Activated T-helper 1 cell treated with Interleukin-2 at 50 U/mL for 16 hours (primary cell): ENCODE measurements at places on chromosomes 16 and 17.

- DNase-seq: no peak
Measured at GRCh38 chr16:84302111-84302954, 7.7 kb downstream of the WFDC1 start.

GRCh38 chr17:49908782-49909714 lies 59.9 kb upstream of the DLX4 start:
- DNase-seq: no peak

DNA sequence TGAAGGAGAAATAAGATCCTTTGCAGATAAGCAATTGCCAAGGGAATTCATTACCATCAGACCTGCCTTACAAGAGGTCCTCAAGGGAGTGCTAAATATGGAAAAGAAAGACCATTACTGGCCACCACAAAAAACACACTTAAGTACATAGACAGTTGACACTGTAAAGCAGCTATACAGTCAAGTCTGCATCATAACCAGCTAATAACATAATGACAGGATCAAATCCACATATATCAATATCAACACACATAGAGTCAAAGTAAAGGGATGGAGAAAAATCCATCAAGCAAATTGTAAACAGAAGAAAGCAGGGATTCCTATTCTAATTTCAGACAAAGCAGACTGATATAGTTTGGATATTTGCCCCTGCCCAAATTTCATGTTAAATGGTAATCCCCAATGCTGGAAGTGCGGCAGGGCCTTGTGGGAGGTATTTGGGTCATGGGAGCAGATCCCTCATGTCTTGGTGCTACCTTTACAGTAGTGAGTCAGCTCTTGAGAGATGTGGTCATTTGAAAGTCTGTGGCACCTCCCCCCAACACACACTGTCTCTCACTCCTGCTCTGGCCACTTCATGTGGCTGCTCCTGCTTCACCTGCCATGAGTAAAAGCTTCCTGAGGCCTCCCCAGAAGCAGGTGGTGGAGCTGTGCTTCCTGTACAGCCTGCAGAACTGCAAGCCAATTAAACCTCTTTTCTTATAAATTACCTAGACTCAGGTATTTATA lies 32.8 kb downstream of the TANC2 start:
- DNase-seq: no peak

GRCh38 chr16:54067322-54068065 lies 219.1 kb downstream of the IRX3 start:
- DNase-seq: no peak

DNA sequence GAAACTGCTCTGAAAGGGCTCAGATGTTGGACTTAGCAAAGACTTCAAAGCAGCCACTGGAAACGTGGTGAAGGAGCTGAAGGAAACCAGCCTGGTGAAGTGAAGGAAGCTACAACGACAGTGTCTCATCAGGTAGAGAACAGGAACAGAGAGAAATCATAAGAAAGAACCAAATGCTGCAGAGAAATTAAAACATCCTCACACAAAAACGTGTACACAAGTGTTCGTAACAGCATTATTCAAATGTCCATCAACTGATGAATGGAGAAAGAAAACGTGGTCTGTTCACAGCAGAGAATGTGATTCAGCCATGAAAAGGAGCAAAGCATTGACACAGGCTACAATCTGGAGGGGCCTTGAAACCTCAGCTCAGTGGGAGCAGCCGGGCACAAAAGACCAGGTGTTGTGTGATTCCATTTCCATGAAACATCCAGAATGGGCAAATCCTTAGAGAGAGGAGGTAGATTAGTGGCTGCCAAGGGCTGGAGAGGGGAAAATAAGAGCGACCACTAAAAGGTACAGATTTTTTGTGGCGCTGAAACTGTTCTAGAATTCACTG lies 26.9 kb downstream of the IFT140 start:
- DNase-seq: no peak

- no peak for DNase-seq
Measured at GRCh38 chr17:76447931-76448652, 4.9 kb downstream of the UBE2O start.

DNA sequence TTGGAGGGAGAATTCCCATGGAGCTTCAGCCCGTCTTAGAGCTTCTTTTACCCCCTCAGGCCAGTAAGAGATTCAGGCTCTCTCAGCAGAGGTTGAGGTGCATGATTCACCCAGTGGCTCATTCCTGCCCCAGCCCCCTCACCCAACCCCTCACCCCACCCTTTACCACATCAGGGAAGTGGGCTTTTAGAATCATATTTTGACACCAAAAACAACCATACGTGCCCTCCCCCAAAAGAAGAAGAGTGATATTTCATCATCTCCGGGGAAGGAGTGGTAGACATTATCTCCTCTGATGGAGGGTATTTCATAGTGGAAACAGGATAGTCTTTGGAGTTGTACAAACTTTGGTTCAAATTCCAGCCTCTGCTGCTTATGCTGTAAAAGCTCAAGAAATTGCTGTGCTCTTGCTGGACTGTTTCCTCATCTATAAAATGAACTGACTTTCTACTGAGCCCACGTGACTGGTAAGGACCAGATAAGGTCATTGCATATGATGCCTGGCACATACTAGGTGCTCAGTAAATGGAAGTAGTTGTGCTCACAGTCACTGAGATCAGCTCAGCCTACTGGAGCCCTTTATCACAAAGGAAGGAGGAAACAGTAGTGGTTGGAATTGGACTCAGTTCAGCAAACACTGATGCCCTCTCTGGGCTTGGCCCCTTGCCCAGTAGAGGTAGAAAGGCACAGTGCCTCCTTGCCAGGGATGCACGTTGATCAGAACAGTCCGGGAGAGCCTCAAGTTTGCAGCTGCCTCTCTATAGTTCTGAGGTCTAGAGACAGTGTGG lies 18.3 kb upstream of the CCL5 start:
- peak; percentile 34 for DNase-seq

GRCh38 chr16:68364561-68364998 lies 53.8 kb downstream of the PRMT7 start:
- DNase-seq: no peak

- no peak for DNase-seq
Measured at GRCh38 chr17:47276868-47277267, 23.2 kb downstream of the ITGB3 start.

DNA sequence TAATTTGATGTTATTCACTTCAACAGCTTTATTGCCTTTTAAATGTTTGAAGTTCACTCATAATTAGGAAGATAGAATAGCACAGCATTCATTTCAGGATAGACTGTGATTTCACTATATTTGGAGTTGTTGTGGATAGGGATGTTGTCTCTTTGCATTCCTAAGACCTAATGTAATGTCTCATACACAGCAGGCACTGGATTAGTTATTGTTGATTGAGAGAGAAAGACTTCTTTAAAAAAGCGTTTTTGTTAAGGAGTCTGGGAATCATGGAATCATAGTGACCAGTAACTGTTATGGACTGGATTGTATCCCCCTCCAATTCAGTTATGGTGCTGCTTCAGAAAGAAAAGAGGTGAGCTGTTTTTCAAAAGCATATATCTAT lies 122.0 kb downstream of the USP22 start:
- DNase-seq: no peak

DNA sequence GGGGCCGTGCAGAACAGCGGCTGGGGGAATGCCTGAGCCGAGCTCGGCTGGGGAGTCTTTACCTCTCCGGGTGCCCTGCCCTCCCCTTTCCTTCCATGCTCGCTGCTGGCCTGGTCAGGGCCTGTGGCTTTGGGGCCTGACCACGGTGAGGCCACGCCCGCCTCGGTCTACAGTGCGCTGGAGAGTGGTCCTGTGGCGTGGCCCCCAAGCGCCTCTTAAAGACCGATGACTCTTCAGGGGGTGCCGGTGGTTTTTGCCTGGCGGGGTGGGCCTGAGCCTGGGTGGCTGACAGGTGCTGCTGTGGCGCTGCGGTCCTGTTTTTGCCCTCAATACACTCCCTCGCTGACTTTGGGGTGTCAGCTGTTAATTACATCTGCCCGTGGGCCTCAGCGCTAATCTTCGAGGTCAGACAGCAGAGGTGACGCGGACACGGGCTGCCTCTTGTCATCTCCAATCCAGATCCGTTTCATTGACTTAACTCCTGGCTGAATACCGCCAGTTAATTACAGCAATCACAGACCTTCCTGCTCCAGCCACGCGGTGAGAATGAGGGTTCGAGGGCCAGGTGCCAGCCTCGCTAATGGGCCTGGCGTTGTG lies 29.7 kb downstream of the GSE1 start:
- no peak for DNase-seq

- no peak for DNase-seq
Measured at GRCh38 chr17:76511668-76512365, 10.6 kb upstream of the RHBDF2 start.

GRCh38 chr17:8143581-8144400 lies 8.4 kb downstream of the PER1 start:
- no peak for DNase-seq

- no peak for DNase-seq
Measured at GRCh38 chr17:76670020-76670717, 26.6 kb upstream of the ST6GALNAC1 start.

DNA sequence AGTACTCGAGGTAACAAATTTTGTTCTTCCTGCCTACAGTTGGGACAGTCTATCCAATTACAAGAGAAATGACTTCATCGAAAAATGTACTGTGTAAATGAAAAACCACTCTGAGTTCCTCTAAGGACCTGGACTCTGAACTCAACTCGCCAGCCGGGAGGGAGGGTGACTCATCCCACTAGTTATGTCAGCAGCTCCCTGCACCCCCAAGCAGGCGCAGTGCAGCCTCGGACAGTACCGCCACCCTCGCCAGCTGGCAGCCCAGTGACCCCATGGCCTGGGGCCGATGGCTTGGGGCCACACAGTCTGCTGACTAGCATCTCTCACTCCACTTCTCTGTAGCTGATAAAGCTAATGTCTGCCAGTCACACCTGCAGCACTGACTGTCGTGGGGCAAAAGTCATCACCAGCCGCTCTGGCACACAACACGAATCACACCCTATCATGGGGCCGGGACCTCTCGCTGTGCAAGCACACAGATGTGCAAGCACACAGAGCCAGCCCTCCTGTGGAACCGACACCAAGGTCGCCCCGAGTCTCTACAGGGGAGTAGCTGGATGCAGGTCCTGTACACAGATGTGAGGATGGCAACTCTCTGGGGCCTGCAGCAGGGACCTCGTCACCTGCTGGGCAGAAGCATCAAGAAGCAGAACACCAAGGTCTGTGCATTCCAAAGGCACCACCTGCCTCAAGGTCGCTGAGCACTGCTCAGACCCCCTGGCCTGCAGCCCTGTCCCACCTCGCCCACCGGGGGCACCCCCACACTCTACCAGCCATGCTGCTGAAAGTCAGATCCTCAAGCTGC lies 5.7 kb downstream of the CSNK1D start:
- DNase-seq: no peak

DNA sequence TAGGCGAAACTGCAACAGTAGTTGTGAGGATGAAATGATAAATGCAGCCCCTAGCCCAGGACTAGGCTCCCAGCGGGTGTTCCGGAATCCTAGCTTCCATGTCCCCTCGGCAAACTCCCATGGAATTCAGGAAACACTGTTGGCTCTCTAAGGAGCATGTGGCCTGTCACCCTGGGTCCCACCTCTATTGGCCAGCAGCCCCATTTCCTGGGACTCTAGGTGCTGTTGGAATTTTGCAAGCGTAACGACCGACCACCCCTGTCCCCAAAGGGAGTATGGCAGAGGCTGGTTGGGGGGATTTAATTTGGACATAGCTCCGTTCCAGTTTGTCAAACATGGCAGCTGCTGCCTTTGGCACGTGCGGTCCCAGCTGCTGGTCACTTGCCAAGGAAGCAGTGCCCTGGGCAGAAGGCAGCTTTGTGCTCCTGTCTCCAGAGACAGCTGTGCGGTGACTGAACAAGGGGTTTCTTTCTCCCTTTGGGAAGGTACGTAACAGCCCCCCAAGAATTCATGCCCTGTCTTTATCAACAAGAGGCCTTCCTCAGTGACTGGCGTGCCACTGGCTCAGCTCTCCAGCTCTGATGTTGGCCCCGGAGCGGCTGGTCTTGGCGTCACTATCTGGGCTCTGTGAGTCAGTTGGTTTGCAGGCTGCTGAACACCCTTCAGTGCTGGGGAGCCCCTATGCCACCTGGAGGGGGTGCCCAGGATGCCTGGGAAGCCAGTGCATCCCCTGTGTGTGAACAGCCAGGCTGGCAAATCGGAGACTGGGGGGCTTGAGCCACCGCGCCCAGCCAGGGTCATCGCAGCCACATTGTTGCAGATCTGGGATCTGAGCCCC lies 235.2 kb upstream of the TNRC6C start:
- DNase-seq: no peak

DNA sequence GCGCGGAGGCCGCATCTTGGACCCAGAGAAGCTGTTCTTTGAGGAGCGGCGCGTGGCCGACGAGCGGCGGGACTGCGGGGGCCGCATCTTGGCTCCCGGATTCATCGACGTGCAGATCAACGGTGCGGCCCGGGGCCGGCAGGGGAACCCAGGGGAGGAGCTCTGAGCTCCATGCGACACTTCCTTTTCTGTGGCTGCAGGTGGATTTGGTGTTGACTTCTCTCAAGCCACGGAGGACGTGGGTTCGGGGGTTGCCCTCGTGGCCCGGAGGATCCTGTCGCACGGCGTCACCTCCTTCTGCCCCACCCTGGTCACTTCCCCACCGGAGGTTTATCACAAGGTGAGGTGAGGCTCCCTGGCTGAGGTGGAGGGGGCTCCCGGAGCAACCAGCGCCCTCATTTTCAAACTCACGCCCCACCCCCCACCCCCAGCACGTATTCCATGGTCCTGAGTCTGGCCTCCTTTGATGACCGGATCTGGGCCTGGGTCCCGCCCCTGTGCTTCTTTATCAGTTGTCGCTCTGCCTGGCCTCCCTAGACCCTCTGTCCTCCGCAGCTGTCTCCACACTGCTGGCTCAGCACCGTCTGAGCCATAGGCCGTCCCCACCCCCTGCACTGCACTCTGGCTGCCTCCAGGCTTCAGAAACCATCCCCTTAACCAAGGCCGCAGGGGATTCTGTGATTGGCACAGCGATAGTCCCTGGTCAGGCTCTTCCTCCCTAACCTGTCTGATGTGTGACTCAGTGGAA lies 787 bp downstream of the AMDHD2 start:
- DNase-seq: peak; percentile 51

DNA sequence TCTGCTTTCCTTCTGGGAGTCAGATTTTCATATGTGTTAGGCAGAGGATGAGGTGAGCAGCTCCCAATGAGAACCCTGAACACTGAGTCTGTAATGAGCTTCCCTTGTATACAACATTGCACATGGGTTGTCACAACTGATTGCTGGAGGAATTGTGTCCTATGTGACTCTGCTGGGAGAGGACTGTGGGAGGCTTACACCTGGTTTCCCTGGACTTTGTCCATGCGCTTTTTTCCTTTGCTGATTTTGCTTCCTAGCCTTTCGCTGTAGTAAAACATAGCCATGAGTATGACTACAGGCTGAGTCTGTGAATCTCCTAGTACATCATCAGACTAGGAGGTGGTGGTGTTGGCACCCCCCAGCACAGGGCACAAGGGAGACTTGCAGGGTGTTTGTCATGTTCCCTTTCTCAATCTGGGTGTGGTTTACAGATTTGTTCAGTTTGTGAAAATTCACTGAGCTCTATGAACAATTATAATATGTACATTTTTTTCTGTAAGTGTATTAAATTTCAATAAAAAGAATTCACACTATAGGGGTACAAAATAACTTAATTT lies 1.7 kb upstream of the PLK1 start:
- no peak for DNase-seq

- DNase-seq: no peak
Measured at GRCh38 chr16:1290860-1291575, 18.4 kb upstream of the UBE2I start.
